ENCODE measurements at places on chromosomes 2 and 18.

- DNase-seq = no peak
Measured at GRCh38 chr2:68715353-68716041, 19.1 kb upstream of the ARHGAP25 start.

- DNase-seq = no peak
Measured at GRCh38 chr18:1253827-1254226, 349.2 kb downstream of the ADCYAP1 start.

DNA sequence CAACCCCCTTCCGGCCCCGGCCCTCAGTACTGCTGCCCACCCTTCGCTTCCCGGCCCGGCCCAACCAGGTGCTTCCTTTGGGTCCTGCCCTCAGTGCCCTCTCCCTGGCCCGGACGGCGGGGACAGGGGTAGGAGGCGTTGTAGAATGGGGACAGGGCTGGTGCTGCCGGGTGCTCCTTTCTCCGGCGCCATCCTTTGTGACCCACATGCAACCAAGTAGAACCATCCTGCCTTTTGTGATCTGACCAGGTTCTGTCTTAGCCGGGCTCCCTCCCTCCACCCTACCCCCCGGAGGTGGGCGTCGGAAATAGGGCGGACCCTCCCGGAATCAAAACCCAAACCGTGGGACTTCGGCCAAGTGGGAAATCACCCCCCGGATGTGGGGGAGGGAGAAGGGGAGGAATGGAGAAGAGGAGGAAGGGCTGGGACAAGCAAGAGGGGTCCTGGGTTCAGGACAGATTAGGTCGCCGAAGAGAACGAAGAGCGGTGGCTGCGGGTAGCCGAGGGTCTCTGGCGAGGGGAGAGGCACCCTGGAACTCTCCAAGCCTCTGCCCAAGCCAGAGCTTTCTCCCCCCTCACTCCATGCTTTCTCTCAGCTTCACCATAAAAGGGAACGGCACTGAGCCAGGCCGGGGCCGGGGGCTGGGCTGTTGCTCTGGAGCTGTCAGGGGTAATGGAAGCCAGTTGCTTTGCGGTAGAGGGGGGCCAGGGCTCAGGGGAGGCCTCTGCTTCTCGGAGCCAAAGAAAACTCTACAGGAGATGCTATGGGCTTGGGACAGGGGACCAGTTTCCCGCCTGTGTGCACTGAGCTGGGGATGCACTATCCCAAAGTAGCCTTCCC lies 756 bp upstream of the OST4 start:
- DNase-seq = no peak

DNA sequence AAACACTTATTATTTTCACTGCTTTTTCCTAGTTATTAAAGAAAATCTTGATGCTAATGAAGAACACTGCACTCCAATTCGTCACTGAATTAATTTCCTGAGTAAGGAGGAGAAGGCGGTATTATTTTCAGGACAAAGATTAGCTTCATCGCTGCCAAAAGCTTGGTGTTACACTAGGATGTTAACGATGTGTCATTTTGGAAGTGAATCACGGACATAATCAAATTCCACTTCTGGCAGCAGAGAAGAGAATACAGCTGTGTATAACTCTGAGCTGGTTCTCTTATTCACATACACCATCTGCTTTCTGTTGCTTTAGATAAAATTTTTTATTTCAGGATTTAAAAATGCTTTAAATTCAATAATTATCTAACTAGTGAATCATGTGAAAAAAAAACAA lies 74.1 kb downstream of the SCG2 start:
- no peak for DNase-seq

- DNase-seq = no peak
Measured at GRCh38 chr2:149399934-149400615, 69.7 kb downstream of the LYPD6 start.

Measured in posterior vena cava (tissue), 2 donors.